ENCODE measurements at places on chromosomes 7 and 10. TPM values are rescaled to one million over a fixed set of nuclear protein-coding genes. Genes with fewer than 3 reads are reported as not detected.

Gene GAD2
- not detected for total RNA-seq

GRCh38 chr7:76244781-76245391, 43.2 kb downstream of the SRRM3 start:
- DNase-seq: no peak

GRCh38 chr10:88505680-88506215, 77.4 kb downstream of the RNLS start:
- DNase-seq: no peak

- no peak for DNase-seq
Measured at GRCh38 chr10:1300218-1300617, 244.0 kb downstream of the WDR37 start.

GRCh38 chr7:77685233-77685632, 11.0 kb upstream of the RSBN1L start:
- DNase-seq: no peak

- no peak for DNase-seq
Measured at GRCh38 chr10:124745673-124746072, 1.5 kb upstream of the FAM53B start.

GRCh38 chr7:53607961-53608360, 572.5 kb downstream of the POM121L12 start:
- DNase-seq: no peak

DNA sequence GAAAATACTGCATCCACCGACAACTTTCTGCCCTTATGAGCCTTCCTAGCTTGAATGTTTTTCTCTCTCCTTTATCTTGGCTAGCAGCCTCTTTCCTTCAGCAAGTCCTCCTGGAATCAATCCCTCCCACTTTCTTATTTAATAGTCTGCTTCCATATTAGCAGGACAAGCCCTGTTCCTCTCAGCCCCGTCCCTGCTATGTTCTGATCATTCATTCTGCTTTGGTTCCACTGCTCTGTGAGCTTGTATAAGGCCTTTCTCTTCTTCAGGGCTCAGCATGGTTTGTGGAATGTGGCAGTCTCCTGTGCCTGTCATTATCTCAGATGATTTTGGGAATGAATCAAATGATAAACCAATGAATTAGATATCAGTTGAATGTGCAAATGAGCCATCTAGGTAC, 420.1 kb downstream of the DPP6 start:
- DNase-seq: no peak

Measured in left ventricle myocardium superior (tissue), 1 donor.